ENCODE measurements at places on chromosomes 6 and 20.
A peak's percentile ranks its signal among the peaks of the same experiment; 100 is the strongest.

GRCh38 chr20:34283844-34284243 is 19.3 kb downstream of the AHCY start:
- DNase-seq: no peak

GRCh38 chr20:41406896-41407444 is 40.4 kb upstream of the EMILIN3 start:
- no peak for DNase-seq

DNA sequence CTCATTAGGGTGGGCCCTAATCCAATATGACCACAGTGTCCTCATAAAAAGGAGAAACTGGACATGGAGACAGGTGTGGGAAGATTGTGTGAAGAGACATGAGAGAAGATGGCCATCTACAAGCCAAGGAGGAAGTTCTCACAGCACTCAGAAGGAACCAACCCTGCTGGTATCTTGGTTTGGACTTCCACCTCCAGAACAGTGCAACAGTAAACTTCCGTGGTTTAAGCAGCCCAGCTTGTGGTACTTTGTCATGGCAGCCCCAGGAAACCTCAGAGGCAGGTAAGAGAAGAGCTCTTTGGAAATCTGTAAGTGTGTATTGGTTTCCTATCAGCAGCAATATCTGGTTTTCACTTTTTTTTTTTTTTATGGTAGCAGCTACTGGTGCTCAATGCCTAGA is 16.5 kb upstream of the CNKSR3 start:
- DNase-seq: no peak

GRCh38 chr6:156406099-156406498 is 371.1 kb upstream of the ARID1B start:
- DNase-seq: no peak

- DNase-seq: no peak
Observed at GRCh38 chr6:163132050-163132750, 282.3 kb upstream of the QKI start.

GRCh38 chr6:7151381-7151780 is 43.6 kb downstream of the RREB1 start:
- no peak for DNase-seq

GRCh38 chr6:7671076-7671475 is 54.8 kb upstream of the BMP6 start:
- no peak for DNase-seq

GRCh38 chr20:37885593-37886503 is 17.1 kb upstream of the VSTM2L start:
- no peak for DNase-seq

- no peak for DNase-seq
Observed at GRCh38 chr6:28768187-28768913, 155.4 kb downstream of the TRIM27 start.

DNA sequence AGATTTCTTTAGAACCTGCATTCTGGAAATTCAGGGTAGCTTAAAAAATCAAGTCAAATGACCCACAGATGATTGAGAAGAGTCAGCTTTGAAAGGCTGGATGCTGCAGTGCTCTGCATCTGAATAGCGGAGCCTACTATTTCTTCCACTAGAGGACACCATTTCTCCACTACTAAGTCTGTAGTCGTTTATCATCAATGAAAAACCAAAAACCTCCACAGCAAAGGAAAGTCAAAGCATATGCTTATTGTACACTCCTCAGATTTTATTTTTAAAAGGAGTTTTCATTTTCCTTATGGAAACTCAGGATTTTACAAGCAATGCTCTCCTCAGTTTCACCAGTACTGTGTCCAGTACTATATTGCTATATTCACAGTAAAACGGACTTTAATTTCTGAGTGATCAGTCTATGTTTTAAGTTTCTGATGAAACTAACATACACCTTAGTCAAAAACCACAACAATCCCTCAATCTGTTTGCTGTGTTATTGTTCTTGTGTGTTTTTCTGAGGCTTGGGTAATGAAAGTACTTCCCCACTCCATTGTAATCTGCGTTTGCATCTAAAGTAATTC is 50.5 kb upstream of the ENPP5 start:
- no peak for DNase-seq

DNA sequence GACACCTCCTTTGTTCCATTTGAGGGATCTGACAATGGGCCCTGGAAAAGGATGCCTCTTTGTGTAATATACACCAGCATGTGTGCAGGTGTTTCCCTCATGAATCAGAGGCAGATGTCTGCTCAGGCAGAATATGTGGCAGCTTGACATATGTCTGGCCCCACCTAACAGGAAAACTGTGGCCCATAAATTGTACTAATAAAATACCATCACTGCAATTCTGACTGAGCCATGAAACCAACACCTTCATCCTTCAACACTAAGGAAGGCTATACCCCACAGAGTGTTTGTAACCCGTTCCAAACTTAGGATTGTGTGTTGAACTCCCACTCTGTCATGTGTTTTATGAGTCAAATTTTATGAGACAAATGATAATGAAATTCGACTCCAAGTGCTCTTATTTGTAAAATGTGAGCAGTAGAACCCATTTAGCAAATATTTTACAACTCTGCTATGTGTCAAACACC is 22.7 kb downstream of the LAMA4 start:
- DNase-seq: no peak

DNA sequence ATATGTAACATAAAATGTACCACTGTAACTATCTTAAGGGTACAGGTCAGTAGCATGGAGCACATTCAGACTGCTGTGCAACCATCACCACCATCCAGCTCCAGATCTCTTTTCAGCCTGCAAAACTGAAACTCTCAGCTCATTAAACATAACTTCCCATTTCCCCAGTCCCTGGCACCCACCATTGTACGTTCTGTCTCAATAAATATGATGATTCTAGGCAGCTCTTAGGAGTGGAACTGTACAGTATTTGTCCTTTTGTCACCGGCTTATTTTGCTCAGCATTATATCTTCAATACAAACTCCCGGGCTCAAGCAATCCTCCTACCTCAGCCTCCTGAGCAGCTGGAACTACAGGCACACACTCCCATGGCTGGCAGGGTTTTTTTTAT is 1.5 kb downstream of the ZC3H12D start:
- DNase-seq: no peak

DNA sequence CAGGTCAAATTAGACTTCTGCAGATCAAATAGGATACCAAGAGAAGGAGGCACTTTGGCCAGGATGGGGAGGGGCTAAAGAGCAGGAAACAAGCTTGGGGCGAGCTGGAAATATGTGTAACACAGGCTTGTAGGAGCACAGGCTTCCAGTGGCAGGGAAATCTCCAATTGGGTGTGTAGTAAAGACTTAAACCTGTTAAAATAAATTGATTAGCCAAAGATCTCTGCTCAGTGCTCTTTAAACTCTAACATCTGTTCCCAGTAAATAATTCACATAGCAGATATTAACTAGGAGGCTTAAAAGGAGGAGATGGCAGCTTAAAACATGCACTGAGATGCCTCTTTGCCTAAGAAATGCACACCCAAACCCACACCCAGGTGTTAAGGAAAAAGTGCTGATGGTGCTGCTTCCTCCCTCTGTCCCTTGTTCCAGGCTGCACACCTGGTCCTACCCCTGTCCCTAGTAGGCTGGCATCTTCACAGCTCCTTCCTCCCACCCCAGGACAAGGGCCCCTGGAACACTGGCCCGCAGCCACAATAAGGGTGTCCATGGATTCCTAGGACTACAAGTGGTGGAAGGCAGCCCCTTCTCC is 93.5 kb upstream of the MLN start:
- no peak for DNase-seq

- peak; percentile 95 for DNase-seq
Observed at GRCh38 chr20:40689943-40690835, 1.2 kb upstream of the MAFB start.

GRCh38 chr6:140183881-140184280 is 809.4 kb upstream of the CITED2 start:
- DNase-seq: no peak

DNA sequence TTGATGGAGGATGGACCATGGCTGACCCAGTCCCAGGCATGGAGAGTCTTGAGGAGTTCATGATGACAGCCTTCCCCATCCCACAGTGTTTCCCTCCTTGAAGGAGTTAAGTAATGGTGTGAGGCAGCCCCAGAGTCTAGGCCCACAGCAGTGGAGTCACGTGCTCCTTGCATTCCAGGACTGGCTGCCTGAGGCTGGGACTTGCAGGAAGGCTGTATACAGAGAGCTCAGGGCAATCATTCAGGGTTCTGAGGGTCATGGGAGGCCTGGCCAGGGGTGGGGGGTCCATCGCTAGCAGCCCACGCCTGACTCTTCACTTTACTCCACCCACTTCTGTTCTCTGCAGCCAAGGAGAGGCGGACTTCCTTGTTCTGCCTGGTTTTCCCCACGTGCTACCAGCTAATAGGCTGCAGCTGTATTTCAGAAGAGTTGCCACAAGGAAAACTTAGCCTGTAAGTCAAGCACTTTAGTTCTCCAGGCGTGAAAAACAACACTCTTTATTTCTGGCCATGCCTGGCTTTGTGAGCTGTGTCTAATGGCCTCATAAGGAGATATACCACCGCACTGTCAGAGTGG is 272.5 kb downstream of the DHX35 start:
- no peak for DNase-seq

GRCh38 chr6:72861935-72862432 is 240.1 kb downstream of the KCNQ5 start:
- DNase-seq: no peak

DNA sequence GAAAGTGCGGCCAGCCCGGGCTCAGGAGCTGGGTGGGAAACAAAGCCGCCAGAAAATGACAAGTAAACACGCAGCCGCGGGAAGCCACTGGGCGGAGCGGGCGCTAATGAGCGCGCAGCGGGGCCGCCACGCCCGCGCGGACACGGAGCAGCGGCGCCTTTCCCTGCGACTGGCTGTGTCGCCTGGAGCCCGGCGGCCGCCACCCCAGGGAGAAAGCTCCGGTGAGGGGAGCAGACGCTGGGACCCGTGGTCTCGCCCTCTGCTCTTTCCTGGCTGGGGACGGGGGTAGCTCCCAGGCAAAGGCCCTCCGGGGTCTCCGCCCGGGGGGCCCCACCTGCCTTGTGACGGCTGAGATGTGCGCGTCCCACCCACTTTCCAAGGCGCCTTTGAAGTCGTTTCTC is 54.9 kb downstream of the PRR18 start:
- DNase-seq: peak; percentile 50

DNA sequence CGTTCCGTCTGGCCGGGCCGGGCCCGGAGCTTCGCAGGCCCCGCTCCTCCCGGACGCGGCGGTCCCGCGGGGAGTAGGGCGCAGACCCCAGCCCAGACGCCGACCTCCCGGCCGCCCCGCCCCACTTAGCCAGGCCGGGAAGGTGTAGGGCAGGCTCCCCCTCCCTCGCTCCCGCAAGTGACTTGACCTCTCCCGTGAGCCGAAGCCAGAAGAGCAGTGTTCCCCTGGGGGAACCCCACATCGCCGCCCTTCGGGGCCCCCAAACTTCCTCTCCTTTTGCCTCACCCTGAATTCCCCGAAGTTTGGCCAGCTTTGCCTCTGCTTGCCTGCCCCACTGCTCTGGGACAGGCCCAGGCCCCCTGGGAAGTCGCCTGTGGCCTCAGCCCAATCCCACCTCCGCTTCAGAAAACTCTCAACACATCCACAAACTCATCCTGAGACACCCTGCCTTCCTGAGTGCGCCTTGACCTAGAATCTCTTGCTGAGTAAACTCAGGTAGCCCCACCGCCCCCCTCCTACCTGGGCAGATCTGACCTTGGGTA is 524 bp upstream of the NOL4L start:
- no peak for DNase-seq

- no peak for DNase-seq
Observed at GRCh38 chr20:58547623-58548475, 32.6 kb upstream of the APCDD1L start.

- DNase-seq: no peak
Observed at GRCh38 chr6:32393665-32394420, 13.1 kb downstream of the BTNL2 start.

- no peak for DNase-seq
Observed at GRCh38 chr20:22226849-22227700, 357.3 kb downstream of the FOXA2 start.
